ENCODE measurements at places on chromosomes 16 and 17.

DNA sequence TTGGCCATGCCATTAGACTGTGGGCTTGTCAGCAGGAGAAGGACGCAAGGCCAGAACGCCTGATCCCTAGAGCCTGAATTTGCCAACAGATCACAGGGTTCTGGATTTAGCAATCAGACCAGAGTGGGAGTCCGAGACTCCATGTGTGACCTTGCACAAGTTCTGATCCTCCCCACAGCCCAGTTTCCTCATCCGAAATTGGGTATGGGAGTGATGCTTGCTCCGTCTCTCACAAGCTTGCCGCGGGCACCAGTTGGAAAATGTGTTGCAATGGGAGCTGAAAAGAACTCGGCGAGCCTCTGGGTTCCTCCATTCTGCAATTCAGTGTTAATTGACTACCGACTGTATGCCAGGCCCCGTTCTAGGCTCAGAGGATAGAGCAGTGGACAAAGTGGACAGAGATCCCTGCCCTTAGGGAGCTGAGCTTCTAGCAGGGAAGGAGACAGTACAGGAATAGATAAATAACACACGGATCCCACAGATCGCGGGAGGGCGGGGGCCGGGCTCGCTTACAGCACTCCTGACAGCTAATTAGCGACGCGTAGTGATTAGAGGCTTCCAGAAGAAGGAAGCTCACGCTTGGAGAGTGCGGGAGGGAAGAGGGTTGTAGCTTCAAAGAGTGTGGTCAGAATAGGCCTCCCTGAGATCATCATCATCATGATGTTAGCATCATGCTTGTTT is 150.4 kb upstream of the CIBAR2 start:
- no peak for DNase-seq

- no peak for DNase-seq
Measured at GRCh38 chr16:25005445-25006306, 9.5 kb downstream of the ARHGAP17 start.

DNA sequence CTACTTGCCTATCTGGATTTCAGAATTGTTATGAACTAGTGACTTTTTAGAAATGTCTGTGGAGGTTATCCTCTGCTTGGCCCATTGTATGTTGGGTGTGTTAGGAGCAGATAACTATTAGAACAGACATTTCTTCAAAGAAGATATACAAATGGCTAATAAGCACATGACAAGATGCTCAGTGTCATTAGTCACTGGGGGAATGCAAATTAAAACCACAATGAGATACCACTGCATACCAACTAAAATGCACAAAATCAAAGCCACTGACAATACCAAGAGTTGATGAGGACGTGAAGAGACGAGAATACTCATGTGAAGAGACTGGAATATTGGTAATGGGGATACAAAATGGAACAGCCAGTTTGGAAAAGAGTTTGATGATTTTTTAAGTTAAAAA is 39.2 kb downstream of the CEP112 start:
- DNase-seq: no peak

GRCh38 chr17:75835654-75835987 is 8.6 kb downstream of the UNC13D start:
- DNase-seq: no peak

- peak; percentile 90 for DNase-seq
Measured at GRCh38 chr17:75271233-75271954, 363 bp upstream of the MIF4GD start.

DNA sequence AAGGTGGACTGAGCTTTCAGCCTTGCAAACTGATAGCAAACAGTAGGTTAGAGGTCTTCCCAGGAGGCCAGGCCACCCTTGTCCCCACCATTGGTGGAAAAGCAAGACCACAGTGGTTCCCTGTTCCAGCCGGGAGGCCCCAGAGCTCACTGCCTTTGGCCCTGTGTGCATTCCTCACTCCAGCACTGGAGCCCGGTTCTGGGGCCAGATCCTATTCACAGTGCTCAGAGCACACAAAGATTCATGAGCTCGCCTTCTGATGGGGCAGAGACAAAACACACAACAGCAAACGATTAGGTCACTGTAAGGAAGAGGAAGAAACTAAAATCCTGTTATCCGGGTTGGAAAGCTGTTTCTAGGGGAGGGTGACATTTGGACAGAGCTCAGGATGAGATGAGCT is 5.6 kb upstream of the PGS1 start:
- DNase-seq: no peak

- no peak for DNase-seq
Measured at GRCh38 chr16:58044266-58045019, 18.9 kb downstream of the MMP15 start.

GRCh38 chr16:67447508-67448076 is 16.7 kb downstream of the HSD11B2 start:
- DNase-seq: peak; percentile 86

GRCh38 chr16:48558371-48558841 is 51.6 kb downstream of the N4BP1 start:
- no peak for DNase-seq

GRCh38 chr16:86970279-86970678 is 346.9 kb downstream of the C16orf95 start:
- DNase-seq: no peak

DNA sequence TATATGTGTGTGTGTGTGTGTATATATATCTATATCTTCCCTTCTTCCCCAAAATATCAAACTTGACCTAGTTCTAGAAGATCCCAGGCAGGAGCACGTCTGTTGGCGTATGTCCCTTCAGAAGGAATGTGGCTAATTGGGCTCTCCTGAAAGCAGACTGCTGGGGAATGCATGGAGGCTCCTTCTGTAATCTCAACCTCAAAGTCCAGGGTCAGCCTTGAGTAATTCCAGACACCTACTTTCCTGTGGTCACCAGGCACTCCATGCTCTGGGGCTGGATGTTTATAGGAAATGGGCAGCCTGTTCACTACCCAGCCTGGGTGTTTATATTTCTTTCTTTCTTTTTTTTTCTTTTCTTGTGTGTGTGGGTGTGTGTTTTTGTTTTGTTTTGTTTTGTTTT is 13.4 kb downstream of the BCO1 start:
- DNase-seq: no peak

DNA sequence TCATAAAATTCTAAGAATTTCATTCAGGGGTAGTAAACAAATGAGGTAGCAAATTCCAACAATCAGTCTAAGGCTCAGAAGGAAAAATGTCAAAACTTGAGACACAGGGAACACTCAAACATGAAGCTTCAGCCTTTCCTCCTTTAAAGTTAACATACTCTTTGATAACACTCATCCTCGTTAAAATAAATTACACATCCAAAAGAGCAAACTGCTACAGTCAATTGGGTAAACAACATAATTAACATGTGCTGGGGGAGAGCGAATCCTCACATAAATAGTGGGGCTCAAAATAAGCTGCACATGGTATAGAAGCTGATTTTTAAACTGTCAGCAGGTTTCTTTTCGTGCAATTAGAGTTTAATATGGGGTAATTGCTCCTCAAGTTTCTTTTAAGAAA is 12.9 kb downstream of the GRB2 start:
- DNase-seq: no peak

- no peak for DNase-seq
Measured at GRCh38 chr16:89801800-89802199, 14.6 kb downstream of the FANCA start.

GRCh38 chr17:78383725-78384471 is 5.4 kb downstream of the PGS1 start:
- DNase-seq: peak; percentile 76

DNA sequence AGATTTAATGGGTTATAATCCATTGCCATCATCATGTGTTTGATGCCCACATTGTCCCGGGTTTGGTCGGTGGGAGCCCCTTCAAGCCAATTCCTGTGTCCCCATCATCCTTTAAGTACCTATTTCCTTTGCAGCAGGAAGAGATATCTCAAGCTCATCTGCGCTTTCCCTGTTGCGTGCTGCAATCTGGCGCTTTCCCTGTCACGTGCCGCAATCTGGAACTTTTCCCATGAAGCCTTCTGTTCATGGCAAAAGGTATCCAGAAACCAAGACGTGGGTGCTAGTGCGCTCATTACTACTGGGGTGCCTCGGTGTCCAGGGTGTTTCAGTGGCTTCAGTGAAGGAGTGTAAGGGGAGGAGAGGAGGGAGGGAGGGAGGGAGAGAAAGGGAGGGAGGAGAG is 174.6 kb upstream of the ZNF469 start:
- DNase-seq: no peak
